HAP-1 (cell line): ENCODE measurements at places on chromosomes 7 and 10.

- no peak for DNase-seq
Measured at GRCh38 chr10:132707776-132708171, 78.2 kb downstream of the NKX6-2 start.

DNA sequence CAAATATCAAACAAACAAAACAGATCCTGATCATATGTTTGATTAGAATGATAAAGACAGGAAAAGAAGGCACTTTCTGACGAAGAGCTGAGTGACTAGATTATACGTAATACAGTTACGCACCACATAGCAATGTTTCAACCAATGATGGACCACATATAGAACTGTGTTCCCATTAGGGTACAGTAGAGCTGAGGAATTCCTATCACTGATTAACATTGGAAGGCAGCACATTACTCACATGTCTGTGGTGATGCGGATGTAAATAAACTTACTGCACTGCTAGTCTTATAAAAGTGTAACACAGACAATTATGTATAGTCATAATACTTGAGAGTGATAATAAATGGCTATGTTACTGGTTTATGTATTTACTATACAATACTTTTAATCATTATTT, 98.3 kb downstream of the PTN start:
- no peak for DNase-seq

- DNase-seq: no peak
Measured at GRCh38 chr7:32104766-32105165, 34.6 kb upstream of the PDE1C start.

DNA sequence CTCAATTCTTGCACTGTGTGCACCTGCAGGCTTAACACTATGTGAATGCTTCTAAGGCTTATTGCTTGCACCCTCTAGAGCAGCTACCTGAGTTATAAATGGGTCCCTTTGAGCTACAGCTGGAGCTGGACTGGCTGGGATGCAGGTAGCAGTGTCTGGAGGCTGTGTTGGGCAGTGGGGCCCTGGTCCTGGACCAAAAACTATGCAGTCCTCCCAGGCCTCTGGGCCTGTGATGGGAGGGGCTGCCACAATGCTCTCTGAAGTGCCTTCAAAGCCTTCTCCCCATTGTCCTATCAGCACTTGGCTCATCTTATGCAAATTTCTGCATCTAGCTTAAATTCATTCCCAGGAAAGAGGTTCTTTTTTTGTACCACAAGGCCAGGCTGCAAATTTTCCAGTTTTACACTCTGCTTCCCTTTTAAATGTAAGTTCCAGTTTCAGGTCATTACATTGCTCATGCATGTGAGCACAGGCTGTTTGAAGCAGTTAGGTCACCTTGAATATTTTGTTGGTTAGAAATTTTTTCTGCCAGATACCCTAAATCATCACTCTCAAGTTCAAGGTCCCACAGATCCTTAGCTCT, 26.0 kb downstream of the KBTBD2 start:
- DNase-seq: no peak

DNA sequence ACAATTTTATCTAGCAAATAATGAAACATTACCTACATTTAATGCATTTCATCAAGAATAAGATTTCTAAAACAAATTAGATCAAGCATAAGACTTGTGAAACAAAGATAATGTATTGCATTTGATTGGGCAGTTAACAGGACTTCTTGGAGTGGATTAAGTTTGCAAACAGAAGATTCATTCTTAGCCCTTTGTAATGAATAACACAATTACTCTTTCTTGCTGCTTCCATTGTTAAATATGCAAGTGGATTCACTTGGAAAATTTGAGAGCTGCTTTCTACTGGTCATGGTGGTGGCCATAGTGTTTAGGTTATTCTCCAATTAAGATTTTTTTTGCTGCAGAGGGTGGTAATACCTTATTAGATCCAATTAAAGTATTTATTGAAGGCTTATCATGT, 6.0 kb downstream of the PPP1R9A start:
- DNase-seq: no peak

GRCh38 chr7:25886387-25887240, 265.4 kb upstream of the NFE2L3 start:
- no peak for DNase-seq

- no peak for DNase-seq
Measured at GRCh38 chr10:128318913-128319312, 192.7 kb upstream of the MKI67 start.

DNA sequence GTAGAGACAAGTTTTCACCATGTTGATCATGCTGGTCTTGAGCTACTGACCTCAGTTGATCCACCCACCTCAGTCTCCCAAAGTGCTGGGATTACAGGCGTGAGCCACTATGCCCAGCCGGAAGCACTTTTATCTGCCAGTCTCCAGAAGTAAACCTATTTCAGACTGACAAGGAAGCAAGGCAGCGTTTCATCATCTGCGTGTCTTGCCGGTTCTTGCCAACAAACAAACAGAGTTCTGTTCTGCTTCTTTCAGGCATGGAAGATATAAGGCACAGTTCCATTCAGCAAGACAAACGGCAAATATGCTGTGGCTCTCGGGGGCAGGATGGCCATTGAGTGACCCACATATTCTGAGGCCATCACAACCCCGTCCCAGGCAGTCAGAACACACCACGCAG, 15.5 kb upstream of the LARP4B start:
- DNase-seq: no peak
